Activated B cell treated with CpG ODN at 0.5 μM for 24 hours (primary cell): ENCODE measurements at places on chromosomes 12 and 14. TPM values are rescaled to one million over a fixed set of nuclear protein-coding genes. Genes with fewer than 3 reads are reported as not detected.

- no peak overlapping the region for H3K4me3 ChIP-seq
- DNase-seq: no peak
- H3K27me3 ChIP-seq: no peaks in the 10 kb centered on the region
- H3K36me3 ChIP-seq: no peaks in the 10 kb centered on the region
- H3K27ac ChIP-seq: no peak overlapping the region
Observed at GRCh38 chr12:131491916-131492490, 218.9 kb upstream of the SFSWAP start.

Gene KRT71
- not detected in 2 replicates for total RNA-seq

- no peak overlapping the region for H3K4me3 ChIP-seq
- DNase-seq: no peak
- H3K27me3 ChIP-seq: peaks cover 7% of the 10 kb centered on the region
- no peaks in the 10 kb centered on the region for H3K4me1 ChIP-seq
- no peak overlapping the region for H3K27ac ChIP-seq
- no peaks in the 10 kb centered on the region for H3K36me3 ChIP-seq
Observed at GRCh38 chr12:5194306-5194705, 150.6 kb downstream of the KCNA5 start.

GRCh38 chr12:105466231-105466900, 135.9 kb downstream of the C12orf75 start:
- no peak overlapping the region for H3K4me3 ChIP-seq
- H3K27me3 ChIP-seq: peaks cover 18% of the 10 kb centered on the region
- DNase-seq: no peak
- H3K36me3 ChIP-seq: no peaks in the 10 kb centered on the region

DNA sequence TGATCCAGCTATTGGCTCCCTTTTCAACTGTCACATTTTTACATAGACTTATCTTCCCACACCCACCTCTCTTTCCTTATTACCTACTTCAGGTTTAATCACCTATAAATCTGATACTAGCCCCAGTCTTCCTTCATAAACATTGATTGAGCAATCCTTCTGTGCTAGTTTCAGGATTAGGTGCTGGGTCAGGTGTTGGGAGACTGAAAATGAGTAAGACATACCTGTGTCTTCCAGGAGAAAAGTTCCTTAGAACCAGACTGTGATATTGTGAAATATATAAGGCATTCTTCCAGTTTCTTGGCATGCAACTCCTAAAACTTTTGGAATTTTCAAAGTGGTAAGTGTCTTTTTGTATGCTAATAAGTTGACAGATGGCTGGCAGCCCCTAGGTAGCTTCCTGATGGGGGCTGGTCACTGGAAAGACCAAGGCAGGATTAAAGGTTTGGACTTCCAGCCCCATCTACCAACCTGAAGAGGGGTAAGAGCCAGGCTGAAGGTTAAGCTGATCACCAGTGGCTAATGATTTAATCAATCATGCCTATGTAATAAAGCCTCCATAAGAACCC, 4.6 kb downstream of the ANO6 start:
- peaks cover 6% of the 10 kb centered on the region for H3K36me3 ChIP-seq
- H3K4me3 ChIP-seq: no peak overlapping the region
- H3K4me1 ChIP-seq: peaks cover 27% of the 10 kb centered on the region

Gene CNTN1
- not detected in 2 replicates for total RNA-seq

Gene A2M
- total RNA-seq: not detected in 2 replicates

- peaks cover 1% of the 10 kb centered on the region for H3K36me3 ChIP-seq
- H3K27me3 ChIP-seq: no peaks in the 10 kb centered on the region
- no peak overlapping the region for H3K27ac ChIP-seq
- H3K4me1 ChIP-seq: peaks cover 2% of the 10 kb centered on the region
- DNase-seq: no peak
Observed at GRCh38 chr14:24062216-24062980, 9.0 kb upstream of the CPNE6 start.

DNA sequence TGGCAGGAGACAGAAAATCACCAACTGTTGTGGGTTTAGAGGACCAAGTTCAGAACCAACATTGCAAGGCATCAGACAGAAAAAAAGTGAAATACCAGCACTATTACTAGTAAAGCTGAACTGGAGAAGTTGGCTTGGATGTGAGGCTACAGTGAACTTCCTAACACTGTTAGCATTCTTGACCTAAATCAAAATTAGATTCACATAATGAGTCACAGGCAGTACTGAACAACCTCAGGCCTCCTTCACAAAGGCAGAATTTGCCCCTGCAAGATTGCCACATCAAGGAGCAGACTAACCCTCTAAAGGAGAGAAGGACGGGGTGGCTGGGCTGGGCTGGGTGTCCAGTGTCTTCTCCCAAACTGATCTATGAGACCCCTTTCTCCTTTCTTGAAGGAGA, 539.7 kb downstream of the SNAPC1 start:
- no peak for DNase-seq
- no peak overlapping the region for H3K4me3 ChIP-seq
- H3K27ac ChIP-seq: no peak overlapping the region
- no peaks in the 10 kb centered on the region for H3K36me3 ChIP-seq
- H3K4me1 ChIP-seq: no peaks in the 10 kb centered on the region
- H3K27me3 ChIP-seq: no peaks in the 10 kb centered on the region

DNA sequence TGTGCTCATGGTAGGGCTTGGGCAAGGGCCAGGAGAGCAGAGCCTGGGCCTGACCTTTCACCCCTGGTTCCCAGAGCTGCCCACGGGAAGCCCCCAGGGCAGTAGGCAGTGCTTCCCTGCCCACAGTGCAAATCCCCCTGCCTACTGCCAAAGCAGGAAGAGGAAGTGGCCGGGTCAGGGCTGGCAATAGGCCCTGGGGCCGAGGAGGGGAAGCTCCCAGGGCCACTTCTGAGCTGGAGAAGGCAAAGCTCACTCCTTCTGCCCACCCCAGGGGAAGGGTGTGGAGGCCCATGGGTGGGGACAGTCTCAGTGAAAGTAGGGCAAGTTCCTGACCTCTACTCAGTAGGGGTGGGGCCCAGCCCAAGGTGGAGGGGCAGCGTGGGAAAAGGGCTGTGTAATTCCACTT, 5.4 kb upstream of the NR4A1 start:
- no peaks in the 10 kb centered on the region for H3K27me3 ChIP-seq
- no peak for DNase-seq
- H3K27ac ChIP-seq: no peak overlapping the region
- peaks cover 17% of the 10 kb centered on the region for H3K36me3 ChIP-seq
- no peak overlapping the region for H3K4me3 ChIP-seq
- H3K4me1 ChIP-seq: peaks cover 58% of the 10 kb centered on the region

Gene MYF6
- total RNA-seq: not detected in 2 replicates

DNA sequence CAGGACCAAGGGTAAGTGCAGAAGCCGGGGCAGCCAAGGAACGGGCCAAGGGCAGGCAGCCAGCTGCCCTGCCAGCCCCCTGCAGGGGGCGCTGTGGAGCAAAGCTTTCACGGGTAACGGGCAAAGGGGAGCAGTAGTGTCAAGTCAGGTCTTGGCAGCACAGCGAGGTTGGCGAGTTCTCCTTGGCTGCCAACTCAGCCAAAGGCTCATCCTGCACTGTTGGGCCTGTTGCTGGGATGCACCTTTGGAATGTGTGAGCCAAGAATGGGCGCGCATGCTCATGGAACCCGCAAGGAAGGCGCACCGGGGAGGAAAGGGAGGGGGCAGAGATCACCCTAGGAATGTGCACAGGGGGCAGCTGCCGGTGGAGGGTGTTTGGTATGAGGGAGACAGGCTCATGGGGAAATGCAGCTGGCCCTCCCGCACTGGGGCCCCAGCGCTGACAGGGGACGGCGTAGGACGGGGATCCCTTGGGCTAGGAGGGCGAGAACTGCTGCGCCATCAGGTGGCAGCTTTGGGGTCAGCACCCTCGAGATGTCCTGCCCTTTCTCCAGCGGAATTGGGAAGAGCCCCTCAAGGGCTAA, 138.0 kb downstream of the ASCL4 start:
- peaks cover 59% of the 10 kb centered on the region for H3K27me3 ChIP-seq
- H3K27ac ChIP-seq: no peak overlapping the region
- peak; percentile 44 for DNase-seq
- no peaks in the 10 kb centered on the region for H3K36me3 ChIP-seq
- peak overlapping the region; percentile 68 for H3K4me3 ChIP-seq
- H3K4me1 ChIP-seq: peaks cover 7% of the 10 kb centered on the region

DNA sequence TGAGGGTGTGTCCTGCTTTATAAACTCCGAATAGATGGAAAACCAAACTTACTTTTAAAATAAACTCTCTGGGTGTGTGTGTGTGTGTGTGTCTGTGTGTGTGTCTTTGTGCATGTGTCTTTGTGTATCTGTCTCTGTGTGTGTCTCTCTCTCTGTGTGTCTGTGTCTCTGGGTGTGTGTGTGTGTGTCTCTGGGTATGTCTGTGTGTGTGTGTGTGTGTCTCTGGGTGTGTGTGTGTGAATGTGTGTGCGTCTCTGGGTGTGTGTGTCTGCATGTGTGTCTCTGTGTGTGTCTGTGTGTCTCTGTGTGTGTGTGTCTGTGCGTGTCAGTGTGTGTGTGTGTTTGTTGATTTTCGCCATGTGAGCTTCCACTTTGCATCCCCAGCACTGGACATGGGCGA, 9.2 kb downstream of the RAN start:
- peaks cover 38% of the 10 kb centered on the region for H3K4me1 ChIP-seq
- no peaks in the 10 kb centered on the region for H3K27me3 ChIP-seq
- peaks cover 29% of the 10 kb centered on the region for H3K36me3 ChIP-seq
- no peak overlapping the region for H3K4me3 ChIP-seq
- peak overlapping the region; percentile 1 for H3K27ac ChIP-seq

DNA sequence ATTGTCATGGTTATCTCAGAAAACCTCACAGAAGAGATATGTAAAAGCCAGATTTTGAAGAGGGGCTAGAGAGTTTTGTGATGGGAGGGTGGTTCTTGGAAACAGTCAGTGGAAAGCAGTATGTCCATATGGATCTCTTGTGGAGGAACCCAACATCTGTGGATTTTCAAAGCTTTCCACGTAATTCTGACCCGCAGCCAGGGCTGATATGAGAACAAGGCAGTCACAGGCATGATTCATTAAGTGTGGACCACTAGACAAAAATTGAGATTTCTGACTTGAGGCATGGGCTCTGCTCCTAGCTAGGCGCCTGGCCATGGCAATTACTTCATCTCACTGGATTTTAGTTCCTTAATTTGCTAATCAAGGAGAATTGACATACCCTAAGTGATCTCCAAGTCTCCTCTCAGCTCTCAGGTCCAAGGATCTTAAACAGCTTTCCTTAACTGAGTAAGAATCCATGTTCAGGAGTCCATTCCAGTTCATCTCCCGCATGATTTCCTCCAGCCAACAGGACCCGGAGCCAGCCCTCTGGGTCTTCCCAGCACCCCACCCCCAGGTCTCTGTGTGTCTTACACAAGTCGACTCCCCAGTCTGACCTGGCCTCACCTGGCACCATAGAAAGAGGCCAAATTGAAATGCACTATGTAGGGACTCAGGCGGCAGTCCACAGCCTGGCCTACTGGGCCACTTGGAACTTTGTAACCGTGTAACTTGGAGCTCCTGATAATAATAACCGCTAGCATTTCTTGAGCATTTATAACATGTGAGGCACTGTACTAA, 176.3 kb upstream of the PARP11 start:
- no peaks in the 10 kb centered on the region for H3K36me3 ChIP-seq
- H3K4me1 ChIP-seq: no peaks in the 10 kb centered on the region
- H3K27ac ChIP-seq: no peak overlapping the region
- no peak overlapping the region for H3K4me3 ChIP-seq
- DNase-seq: no peak

DNA sequence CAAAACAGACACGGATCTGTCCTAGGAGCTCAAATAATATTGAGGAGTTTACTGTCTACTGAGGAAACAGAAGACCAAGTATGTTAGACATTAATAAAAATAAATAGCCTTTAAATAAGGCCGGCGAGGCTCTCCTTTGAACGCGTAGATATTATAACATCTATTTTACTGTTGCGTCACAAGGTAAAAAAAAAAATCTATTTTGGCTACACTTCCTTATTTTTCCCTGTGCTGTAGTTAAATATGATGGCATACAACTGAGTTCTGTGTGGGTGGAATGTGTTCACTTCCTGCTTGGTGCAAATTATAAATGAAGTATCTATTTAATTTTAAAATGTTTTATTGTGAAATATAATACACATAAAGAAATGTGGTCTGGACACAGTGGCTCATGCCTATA, 17.2 kb upstream of the RAD52 start:
- no peaks in the 10 kb centered on the region for H3K4me1 ChIP-seq
- no peak overlapping the region for H3K4me3 ChIP-seq
- H3K27me3 ChIP-seq: no peaks in the 10 kb centered on the region
- DNase-seq: no peak
- no peaks in the 10 kb centered on the region for H3K36me3 ChIP-seq
- H3K27ac ChIP-seq: no peak overlapping the region

DNA sequence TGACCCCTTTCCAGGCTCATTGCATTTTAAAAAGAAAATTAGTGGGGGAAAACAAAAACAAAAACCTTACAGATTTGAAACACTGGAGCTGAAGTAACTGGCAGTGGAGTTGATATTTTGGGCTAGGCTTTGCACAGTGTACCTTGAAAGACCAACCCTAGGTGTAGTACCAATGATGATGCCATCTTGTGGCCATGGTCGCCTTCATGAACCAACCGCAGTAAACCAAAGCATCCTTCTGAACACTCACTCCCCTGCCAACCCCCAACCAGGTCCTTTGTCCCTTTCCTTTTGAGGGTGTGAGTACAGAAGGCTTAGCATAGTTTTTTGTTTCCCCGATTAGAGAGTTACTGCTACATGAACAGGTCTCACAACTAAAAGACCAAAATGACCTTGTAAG, 5.9 kb downstream of the TOMM20L start:
- DNase-seq: no peak
- H3K4me3 ChIP-seq: no peak overlapping the region
- no peaks in the 10 kb centered on the region for H3K27me3 ChIP-seq
- peaks cover 4% of the 10 kb centered on the region for H3K4me1 ChIP-seq
- H3K27ac ChIP-seq: no peak overlapping the region

- peaks cover 14% of the 10 kb centered on the region for H3K27me3 ChIP-seq
- H3K4me1 ChIP-seq: no peaks in the 10 kb centered on the region
- no peak for DNase-seq
- H3K27ac ChIP-seq: no peak overlapping the region
- no peaks in the 10 kb centered on the region for H3K36me3 ChIP-seq
- no peak overlapping the region for H3K4me3 ChIP-seq
Observed at GRCh38 chr12:52436000-52436827, 2.0 kb upstream of the KRT75 start.

Gene TEAD4
- 0.27 TPM in 1 of 2 replicates, not detected in the other for total RNA-seq

- no peaks in the 10 kb centered on the region for H3K4me1 ChIP-seq
- H3K4me3 ChIP-seq: no peak overlapping the region
- H3K36me3 ChIP-seq: no peaks in the 10 kb centered on the region
- DNase-seq: no peak
- no peak overlapping the region for H3K27ac ChIP-seq
- peaks cover 13% of the 10 kb centered on the region for H3K27me3 ChIP-seq
Observed at GRCh38 chr12:70920891-70921290, 353 bp upstream of the PTPRR start.

Gene GLT1D1
- not detected in 2 replicates for total RNA-seq

DNA sequence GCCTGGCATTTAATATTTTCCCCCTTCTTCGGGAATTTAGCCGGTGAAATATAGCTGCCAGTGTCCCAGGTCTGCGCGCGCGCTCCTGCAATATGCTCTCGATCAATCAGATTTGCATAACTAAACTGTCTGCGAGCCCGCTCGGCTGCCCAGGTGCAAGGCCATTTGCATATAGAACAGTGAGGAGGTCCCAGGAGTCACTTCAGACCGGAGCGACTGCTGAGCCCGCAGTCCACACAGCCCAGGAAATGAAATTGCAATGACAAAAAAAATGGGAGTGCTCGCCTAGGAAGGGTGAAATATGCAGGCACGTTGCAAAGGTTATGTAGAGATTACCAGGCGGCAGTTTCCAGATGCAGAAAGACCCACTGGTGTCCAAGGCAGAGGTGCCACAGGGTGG, 228.5 kb downstream of the VRK1 start:
- peak overlapping the region; percentile 29 for H3K4me3 ChIP-seq
- no peak overlapping the region for H3K27ac ChIP-seq
- H3K27me3 ChIP-seq: peaks cover 22% of the 10 kb centered on the region
- no peaks in the 10 kb centered on the region for H3K36me3 ChIP-seq
- peaks cover 22% of the 10 kb centered on the region for H3K4me1 ChIP-seq

Gene OR4K5
- not detected in 2 replicates for total RNA-seq
